ENCODE measurements at places on chromosomes 2 and 18. TPM values are rescaled to one million over a fixed set of nuclear protein-coding genes. Genes with fewer than 3 reads are reported as not detected.

The CTAGE1 gene
- total RNA-seq, result not detected

The KIF5C gene
- 421 TPM for total RNA-seq

The CELF4 gene
- total RNA-seq, result 150 TPM

The DLX2 gene
- total RNA-seq, result 5.8 TPM

The NEB gene
- 3.2 TPM for total RNA-seq

The TBR1 gene
- 3.9 TPM for total RNA-seq

The LYG1 gene
- 0.46 TPM for total RNA-seq

The REV1 gene
- total RNA-seq, result 76.6 TPM

The GPR45 gene
- total RNA-seq, result 1.8 TPM

The HNMT gene
- 43.6 TPM for total RNA-seq

The ABCB11 gene
- 1.2 TPM for total RNA-seq

The CENPA gene
- 3.2 TPM for total RNA-seq

The CYP26B1 gene
- 2.1 TPM for total RNA-seq

Data from diencephalon (tissue), 1 donor.